ENCODE measurements at places on chromosomes 3 and 15.

- no peak for DNase-seq
Observed at GRCh38 chr3:119859728-119860127, 77.8 kb downstream of the NR1I2 start.

- DNase-seq: peak; percentile 57
Observed at GRCh38 chr3:147943265-147943945, 534.2 kb downstream of the ZIC1 start.

DNA sequence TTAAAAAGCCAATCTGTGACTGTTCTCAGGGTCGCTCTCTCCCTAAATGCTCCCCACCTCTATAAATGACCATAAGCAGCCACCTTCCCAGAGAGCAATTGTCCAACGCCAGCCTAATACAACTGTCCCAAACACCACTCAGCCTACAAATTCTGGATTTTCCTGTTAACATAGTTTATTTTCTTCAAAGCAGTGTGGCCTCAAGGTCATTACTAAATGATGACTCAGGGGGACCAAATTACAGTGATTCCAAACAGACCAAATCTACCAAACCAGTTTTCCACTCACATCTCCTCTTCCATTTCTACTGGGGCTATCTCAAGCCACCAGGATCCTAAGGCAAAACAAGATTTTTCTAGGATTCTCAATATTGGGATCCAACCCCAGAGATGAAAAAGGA is 22.5 kb downstream of the HEXA start:
- no peak for DNase-seq

GRCh38 chr15:101167411-101167752 is 84.5 kb downstream of the CHSY1 start:
- DNase-seq: no peak

DNA sequence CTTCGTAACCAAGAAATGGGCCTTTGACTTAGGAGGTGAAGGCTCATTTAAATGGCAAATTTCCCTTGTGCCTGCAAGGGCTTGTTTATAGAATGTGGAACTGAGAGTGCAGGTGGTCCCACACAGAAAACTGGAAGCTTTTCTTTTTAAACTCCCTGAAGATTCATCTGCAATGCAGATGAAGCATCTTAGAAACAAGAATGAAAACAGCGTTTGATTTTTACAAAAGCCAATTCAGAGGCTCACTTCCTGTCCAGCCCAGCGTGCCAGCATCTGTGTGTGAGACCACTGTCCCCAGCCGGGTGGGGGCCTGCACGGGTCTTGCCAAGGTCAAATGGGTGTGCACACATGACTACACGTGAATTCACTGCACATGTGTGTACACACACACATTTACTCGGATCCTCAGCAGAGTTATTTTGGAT is 94.7 kb downstream of the LINGO1 start:
- no peak for DNase-seq

- no peak for DNase-seq
Observed at GRCh38 chr3:9951962-9952805, at the start of gene PRRT3. TSS of gene PRRT3 (minus strand) at chr3:9952408. CDS start at chr3:9950115, 2,293 bp downstream.

GRCh38 chr3:52557011-52557960 is 20.9 kb downstream of the UQCC5 start:
- no peak for DNase-seq

- no peak for DNase-seq
Observed at GRCh38 chr3:170780955-170781354, 89.0 kb downstream of the RPL22L1 start.

GRCh38 chr15:90648137-90649070 is 68.7 kb upstream of the BLM start:
- DNase-seq: peak; percentile 34

DNA sequence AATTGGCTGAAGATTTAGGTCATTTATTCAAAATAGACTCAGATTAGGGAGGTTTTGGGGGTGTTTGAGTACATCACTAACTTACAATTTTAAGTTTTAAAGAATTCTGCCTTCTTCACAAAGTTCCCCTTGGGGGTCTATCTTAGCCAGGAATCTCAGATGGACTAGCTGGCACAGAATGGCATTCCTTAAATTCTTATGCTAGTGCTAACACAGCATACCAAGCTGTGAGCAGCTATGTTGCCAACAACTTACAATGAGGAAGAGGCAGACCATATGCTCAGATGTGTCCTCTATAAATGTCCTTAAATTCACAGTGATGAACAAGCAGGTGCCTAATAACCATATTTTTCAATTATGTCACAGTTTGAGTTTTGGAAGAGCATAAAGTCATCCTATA is 60.9 kb upstream of the NPHP3 start:
- no peak for DNase-seq

- no peak for DNase-seq
Observed at GRCh38 chr3:31996195-31996594, 14.6 kb downstream of the ZNF860 start.

DNA sequence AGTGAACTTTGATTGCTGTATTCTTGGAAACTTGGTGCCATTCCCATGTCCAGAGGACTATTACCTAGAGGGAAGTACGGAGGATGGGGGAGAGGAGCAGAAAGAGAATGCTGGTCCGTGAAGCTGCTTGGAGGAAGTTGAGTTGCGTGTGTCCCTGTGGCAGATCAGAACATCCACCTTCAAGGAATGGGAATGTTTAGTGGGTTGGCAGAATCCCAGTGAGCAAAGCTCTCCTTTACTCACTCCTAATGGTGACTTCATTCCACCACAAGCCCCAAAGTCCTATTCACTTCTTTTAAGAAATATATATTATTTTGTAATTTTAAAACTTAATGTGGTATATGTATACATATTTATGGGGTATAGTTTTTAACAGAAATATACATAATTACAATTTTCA is 247.8 kb upstream of the FEZF2 start:
- no peak for DNase-seq

- peak; percentile 58 for DNase-seq
Observed at GRCh38 chr15:73926219-73927002, at the start of gene LOXL1. TSS of gene LOXL1 (plus strand) at chr15:73926462. CDS start at chr15:73926784, 322 bp downstream.

- DNase-seq: no peak
Observed at GRCh38 chr3:45406772-45407171, 18.4 kb downstream of the LARS2 start.

DNA sequence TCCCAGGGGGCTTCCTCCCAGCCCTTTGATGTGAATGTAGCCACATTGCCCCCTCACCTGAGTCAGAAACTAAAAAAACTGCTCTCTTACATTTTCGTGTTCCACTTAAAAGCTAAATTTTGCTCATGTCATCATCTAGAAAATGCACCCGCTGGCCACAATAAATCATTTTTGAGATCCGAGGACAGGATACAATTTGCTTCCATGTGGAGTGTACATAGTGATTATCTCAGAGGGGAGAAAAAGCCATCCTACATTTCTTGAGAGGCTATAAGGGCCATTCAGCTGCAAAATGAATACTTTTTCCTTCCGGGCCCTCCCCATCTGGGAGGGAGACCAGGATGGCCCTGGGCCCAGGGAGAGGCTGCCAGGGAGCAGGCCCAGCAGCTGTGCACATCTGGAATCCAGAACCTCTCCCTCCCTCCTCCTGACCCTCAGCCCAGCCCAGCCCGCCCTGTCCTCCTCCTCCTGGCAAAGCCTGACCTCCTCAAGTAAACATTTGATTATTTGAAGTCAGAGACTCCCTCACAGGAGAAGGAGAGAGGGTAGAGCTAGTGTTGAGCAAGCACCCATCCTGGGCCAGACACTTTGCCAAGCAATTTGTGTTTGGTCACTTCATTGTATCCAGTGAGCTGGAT is 59.1 kb downstream of the CORO2B start:
- no peak for DNase-seq

DNA sequence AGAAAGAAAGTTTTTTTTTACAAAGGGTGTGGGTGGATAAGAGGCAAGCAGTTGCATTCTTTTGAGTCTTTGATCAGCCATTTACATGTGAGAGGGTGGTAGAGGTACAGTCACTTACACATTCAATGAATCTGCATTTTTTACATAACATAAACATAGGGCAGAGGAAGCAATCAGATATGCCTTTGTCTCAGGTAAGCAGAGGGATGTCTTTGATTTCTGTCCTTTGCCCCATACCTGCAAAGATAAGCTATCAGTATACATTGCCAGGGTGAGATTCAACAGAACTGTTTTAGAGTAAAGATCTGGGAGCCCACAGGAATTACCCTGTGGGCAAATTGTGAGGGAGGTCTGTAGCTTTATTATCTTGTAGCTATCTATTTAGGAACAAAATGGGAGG is 5.4 kb upstream of the PPP1R2 start:
- no peak for DNase-seq

- no peak for DNase-seq
Observed at GRCh38 chr15:81807186-81807585, 238.6 kb downstream of the MEX3B start.

DNA sequence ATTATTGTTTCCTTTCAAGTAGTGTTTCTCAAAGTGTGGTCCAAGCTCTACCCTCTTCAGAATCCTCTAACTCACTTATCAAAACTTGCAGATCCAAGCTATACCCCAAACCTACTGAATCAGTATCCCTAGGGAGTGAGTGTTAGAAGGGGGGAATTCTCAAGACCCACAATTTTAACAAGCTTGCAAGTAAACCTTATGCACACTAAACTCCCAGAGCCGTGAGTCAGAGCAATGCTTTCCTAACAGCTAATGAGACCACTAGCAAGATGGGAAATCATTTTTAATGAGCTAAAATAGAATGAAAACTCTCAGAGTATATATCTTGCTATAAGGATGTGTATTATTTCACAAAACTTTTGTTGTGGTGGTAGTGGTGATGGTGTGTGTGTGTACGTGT is 41.1 kb upstream of the SRGAP3 start:
- no peak for DNase-seq

- no peak for DNase-seq
Observed at GRCh38 chr3:37491776-37492175, 317.4 kb upstream of the LRRFIP2 start.

DNA sequence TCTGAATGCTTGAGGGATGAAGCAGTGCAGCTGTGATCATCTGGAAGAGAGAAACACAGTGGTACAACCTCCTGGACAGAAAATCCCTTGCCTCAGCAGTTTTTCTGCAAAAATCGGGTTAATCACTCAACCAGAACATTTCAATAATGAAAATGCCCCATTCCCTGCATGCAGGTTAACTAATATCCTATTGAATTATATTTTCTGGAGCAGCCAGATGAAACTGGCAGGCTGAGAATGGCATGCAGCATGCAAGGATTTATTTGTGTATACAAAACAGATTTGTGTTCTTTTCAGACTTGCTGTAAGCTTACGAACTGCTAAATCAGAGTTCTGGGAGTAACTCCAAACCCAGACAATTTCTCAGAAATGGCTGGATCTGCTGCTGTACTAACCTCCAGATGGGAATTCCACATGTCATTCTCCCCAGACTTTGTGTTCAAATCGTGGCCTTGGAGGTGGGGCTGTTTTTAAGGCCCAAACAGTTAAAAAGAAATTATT is 39.1 kb downstream of the SLC9A9 start:
- DNase-seq: no peak

GRCh38 chr3:187287256-187287655 is 4.3 kb downstream of the MASP1 start:
- DNase-seq: no peak

DNA sequence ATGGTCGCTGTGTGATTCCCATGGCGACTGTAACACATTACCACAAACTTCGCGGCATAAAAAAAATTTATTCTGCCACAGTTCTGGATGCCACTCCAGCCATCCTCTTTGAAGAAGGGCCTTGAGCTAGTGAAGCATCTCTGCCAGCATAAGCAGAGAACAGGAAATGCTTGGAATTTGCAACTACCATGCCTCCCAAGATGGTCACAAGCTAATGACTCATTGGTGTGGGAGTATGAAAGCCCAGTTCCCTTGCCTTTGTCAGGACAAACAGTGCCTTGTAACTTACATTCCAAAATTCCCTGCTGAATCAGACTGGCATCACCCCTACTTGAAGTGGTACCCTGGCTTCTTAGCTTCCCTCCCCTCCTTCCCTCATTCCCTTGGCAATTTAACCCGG is 129.7 kb downstream of the PROS1 start:
- peak; percentile 22 for DNase-seq

- no peak for DNase-seq
Observed at GRCh38 chr15:75823860-75824613, 19.2 kb upstream of the UBE2Q2 start.

DNA sequence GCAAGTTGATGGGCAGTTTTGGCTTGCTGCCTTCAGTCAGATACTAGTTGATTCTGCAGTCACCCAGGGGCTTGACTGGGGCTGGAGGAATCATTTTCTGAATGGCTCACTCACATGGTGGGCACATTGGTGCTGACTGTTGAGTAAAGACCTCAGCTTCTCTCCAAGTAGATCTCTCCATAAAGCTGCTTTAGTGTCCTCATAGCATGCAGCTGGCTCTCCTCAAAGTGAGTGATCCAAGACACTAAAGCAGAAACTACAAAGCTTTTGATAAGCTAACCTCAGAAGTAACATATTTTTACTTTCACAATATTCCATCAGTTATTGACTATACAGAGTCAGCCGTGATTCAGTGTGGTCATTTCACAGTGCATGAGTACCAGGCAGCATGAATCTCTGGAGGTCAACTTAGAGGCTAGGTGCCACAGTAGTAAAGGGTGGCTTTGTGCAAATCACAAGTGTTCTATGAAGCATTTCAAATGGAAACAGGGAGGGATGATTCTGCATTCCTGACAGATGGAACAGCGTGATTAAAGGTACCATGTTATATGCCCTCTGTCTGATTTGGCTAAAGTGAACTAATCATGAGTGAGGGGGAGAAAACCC is 24.3 kb upstream of the ATP8B4 start:
- no peak for DNase-seq

DNA sequence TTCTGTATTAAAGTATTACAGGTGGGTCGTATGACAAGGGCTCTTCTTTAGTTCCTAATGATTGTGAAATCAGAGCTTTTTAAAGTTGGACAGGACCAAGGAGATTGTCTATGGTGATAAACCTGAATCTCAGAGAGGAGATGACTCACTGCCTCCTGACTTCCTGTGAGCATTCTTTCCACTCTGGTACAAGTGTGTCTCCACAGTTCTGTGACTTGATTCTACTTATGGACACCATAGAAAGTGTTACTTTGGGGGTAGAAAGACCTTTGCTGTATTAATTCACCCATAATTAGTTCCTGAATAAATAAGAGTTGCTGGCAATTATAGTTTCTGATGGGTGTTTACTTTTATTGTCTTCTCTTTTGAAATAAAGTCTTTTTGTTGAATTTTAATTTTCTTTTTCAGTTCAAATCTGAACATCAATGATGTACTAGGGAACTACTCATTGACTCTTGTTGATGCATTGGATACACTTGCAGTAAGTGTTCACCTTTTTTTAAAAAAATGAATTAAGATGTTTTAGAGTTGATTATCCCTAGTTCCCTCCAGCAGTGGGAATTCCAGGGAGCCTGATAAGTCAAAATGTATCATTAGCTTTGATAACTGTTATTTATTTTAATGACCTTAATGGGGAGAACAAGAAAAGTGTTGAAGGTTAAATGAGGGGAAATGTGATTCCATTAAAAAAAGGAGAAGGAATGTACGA is 7.4 kb downstream of the EDEM1 start:
- DNase-seq: peak; percentile 82

- DNase-seq: no peak
Observed at GRCh38 chr15:51576286-51576850, 46.2 kb downstream of the DMXL2 start.

- DNase-seq: no peak
Observed at GRCh38 chr15:97718509-97718908, 242.0 kb upstream of the ARRDC4 start.
